Frontal cortex (tissue), 4 donors: ENCODE measurements at places on chromosomes 1 and 21. TPM values are rescaled to one million over a fixed set of nuclear protein-coding genes. Genes with fewer than 3 reads are reported as not detected.

SELL gene
- 0.82 TPM for total RNA-seq

UBE2U gene
- total RNA-seq = not detected

DNA sequence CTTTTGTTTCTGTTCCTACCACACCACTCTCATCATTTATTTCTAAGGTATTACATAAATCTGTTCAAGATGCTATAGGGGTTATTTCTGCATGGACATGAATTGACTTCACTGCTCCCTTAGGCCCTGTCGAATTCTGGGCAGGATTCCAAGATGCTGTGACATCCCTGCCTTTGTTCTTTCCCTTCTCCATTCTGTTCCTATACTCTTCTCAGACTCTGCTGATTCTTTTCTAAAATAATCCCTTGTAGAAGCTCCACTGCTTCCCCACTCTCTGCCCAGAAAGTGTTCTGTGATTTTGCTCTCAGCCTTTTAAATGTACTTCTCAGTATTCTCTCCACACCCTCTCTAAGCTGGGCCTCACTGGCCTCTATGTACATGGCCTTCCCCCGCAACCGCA lies 99.2 kb downstream of the PHTF1 start:
- no peak for DNase-seq

DNA sequence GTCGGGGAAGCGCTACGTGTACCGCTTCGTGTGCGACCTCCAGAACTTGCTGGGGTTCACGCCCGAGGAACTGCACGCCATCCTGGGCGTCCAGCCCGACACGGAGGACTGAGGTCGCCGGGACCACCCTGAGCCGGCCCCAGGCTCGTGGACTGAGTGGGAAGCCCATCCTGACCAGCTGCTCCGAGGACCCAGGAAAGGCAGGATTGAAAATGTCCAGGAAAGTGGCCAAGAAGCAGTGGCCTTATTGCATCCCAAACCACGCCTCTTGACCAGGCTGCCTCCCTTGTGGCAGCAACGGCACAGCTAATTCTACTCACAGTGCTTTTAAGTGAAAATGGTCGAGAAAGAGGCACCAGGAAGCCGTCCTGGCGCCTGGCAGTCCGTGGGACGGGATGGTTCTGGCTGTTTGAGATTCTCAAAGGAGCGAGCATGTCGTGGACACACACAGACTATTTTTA lies 17.1 kb downstream of the ETS2 start:
- DNase-seq = no peak

GRCh38 chr1:166165661-166166328 lies 1.0 kb downstream of the FAM78B start:
- peak; percentile 28 for DNase-seq
